ENCODE measurements at places on chromosomes 11 and 22.

- DNase-seq, result no peak
Measured at GRCh38 chr11:78417175-78417887, at the start of gene GAB2. Gene GAB2 (minus strand): TSS chr11:78417820. CDS start chr11:78417720, 100 bp downstream.

DNA sequence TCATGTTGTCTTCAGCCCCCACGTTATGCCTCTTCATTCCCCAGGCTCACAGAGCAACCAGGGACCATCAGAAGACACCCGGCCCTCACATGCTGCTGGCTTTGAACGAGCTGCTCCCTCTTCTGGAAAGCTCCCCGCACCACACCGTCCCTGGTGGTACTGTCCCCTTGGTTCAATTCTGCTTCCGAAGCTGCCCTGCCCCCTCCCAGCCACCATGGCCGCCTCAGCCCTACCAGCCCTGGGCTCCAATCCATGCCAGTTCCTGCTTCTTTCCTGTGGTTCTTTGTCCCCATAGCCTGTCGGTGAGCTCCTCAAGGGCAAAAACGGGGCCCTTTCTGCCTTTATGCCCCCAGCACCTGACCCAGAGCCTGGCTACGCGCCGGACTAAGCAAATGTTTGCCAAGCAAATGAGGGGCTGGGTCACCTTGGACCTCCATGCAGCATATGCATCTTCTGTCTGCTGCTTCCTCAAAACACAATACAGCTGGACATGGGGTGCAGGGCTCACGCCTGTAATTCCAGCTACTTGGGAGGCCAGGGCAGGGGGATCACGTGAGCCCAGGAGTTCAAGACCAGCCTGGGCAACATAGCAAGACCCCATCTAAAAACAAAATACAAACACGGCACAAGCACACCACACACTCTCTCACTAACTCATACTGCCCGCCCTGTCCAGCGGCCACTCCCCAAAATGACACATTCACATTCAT, 21.3 kb downstream of the TNKS1BP1 start:
- DNase-seq, result no peak

DNA sequence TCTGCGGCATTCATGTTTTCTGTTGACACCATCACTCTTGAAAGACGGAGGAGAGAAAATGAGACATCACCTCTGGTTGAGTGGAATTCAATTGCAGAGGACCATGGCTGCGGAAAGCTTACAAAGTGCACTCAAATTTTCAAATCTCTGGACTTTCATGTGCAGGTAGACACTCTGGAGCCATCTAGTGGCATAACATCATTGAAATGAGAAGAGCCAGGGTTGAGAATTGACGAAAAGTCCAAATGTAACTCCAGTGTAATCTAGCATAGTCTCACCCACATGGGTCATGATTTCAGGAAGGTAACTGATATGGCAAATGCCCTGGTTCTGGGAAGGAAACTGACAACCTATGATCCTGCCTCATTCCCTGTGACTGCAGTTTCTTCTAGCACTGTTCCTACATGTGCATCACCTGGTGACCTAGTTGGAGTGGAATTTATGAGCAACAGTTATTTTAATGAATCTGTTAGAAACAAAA, 687.8 kb downstream of the KCNA4 start:
- DNase-seq, result no peak

- DNase-seq, result no peak
Measured at GRCh38 chr11:64400102-64400501, 41.1 kb downstream of the RPS6KA4 start.

GRCh38 chr11:84061726-84062125, 775.6 kb upstream of the CCDC90B start:
- no peak for DNase-seq

- no peak for DNase-seq
Measured at GRCh38 chr11:128365044-128365443, 222.3 kb downstream of the ETS1 start.

DNA sequence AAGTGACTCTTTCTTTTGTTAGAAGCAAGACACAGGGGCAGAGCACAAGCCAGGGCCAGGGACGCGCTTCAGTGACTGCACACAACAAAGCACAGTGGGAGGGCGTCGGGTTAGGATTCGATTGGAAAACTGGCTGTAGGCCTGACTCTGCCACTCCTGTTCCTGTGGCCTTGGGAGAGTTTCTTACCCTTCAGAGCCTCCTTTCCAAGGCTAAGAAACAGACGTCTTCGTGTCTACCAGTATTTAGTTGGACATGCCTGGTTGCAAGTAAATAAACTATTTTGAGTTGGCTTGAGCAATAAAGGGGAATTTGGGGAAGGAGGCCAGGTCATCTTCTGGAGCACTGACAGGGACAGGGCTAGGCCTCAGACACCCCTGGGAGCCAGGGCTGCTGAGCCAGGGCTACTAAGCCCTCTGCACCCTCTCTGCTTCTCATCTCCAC, 549.1 kb downstream of the INSC start:
- no peak for DNase-seq

GRCh38 chr22:16958475-16958874, 49.5 kb downstream of the GAB4 start:
- DNase-seq, result no peak

DNA sequence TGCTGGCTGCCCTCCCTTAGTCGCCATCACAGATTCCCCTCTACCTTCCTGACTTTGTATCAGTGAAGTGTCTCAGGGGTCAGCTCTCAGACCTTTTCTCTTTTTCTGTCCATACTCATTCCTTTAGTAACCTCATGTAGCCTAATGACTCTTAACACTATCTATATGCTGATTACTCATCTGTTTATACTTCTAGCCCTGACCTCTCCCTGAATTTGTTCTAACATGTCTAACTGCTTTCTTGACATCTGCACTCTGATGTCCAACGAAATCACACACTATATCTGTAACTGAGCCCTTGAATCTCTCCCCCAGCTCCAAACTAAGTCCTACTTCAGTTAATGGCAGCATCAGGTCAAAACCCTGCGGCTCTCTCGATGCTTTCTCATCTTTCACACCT, 135.8 kb upstream of the TIMP3 start:
- no peak for DNase-seq

- no peak for DNase-seq
Measured at GRCh38 chr11:63813563-63814382, 517 bp downstream of the SPINDOC start.

DNA sequence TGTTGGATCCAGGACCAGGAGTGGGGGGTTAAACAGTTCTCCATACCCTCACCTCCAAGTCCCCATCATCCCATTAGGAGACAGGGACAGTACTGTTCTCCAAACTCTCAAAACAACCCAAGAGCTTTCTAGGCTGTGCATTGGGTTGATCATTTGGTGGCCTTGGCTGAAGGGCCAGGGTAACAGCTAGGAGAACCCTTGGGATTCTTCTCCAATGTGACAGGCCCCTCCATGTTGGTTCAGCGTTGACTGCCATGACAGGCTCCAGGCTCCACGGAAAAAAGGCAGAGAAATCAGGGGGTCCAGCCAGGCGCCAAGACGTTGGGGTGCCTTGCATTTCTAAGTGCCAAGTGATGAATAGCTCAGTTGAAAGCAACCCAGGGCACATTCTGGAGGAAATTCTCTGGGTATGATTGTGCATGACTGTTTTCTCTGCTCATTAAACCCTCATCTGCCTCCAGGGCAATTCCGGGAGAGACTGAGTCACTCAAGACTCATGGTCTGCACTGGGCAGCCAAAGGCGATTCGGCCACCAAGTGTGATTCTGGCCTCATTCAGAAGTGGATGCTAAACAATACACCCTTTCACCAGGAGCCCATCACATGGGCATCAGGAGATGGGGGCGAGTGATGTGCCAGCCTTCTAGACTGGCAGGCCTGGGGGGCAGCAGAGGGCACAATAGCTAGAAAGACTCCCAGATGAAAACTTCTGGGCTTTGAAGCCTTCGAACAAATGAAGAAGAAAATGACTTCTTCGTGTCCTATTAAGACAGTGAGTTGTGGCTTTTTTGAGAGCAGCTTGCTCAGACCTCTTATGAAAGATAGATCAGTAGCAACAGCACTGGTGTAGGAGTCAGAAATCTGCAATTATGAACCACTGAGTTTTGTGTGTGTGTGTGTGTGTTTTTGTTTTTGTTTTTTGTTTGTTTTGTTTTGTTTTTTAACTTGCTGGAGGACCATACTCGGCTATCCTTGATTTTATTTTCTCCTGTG, 27.7 kb downstream of the CD44 start:
- no peak for DNase-seq

DNA sequence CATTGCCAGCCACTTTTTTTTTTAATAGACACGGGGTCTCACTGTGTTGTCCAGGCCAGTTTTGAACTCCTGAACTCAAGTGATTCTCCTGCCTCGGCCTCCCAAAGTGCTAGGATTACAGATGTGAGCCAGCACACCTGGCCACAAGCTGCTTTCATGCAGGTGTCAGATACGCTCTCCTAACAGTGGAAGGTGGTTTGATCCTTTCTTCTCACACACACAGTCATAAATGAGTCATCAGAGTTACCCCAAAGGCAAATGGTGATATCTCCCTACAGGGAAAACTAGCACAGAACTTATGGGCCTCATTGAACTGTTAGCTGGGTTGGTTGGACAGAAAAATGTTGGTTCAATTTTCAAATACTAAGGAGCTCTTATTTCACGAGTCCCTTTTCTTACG, 38.2 kb upstream of the UBASH3B start:
- no peak for DNase-seq

DNA sequence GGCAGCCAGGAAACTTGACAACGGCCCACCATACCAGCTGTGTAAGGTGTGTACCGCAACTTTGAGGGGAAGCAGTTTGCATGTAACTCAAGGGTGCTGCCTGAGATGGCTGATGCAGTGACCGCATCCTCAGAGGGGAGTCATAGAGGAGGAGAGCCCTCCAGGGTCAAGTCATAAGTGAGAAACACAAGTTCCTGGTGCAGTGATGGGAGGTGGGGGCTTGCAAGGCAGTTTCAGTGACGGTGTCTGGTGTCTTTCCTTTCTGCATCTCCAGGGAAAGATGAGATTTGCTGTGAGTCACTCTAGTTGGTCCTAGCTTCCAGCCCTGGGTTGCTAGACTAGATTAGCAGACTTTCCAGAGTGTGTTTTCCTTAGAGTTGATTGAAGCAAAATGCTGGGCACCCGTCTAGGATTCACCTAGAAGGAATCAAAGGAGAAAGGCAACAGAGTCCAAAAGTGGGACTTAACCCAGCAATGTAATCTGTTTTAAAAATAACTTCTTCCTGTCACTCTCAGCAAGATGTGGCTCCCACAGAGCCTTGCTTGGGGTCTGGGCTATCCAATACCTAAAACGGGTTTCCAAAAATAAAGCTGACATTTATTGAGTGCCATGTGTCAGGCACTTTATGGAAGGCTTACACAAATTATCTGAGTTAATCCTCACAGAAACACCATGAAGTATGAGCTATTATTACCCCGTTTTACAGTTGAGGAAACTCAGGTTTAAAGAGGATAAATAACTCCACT, 265.4 kb upstream of the PLET1 start:
- no peak for DNase-seq

- no peak for DNase-seq
Measured at GRCh38 chr11:133864756-133865155, 19.4 kb upstream of the SPATA19 start.

GRCh38 chr22:29949872-29950271, 66.9 kb downstream of the MTMR3 start:
- DNase-seq, result no peak

DNA sequence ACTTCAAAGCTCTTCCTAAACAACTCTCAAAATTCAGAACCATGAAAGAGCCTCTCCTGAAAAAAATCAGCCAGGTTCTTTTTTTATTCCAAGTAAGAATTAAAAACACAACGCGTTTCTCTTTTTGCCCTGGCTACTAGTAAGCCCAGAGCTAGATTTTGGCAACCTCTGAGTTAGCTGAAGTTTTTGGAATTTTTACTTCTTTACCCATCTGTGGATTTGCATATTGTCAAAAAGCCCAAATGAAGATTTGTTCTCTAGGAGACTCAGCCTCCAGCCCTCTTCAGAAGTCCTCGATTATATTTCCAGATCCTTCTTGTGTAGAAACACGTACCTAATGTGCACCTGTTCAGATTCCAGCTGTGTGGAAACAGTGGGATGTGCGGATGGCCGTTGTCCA, 517.9 kb downstream of the TBC1D22A start:
- DNase-seq, result no peak

- DNase-seq, result no peak
Measured at GRCh38 chr11:47445840-47446239, 3.1 kb downstream of the RAPSN start.

- no peak for DNase-seq
Measured at GRCh38 chr22:24417901-24418641, 9.3 kb upstream of the ADORA2A start.

GRCh38 chr11:35911013-35911412, 32.8 kb upstream of the LDLRAD3 start:
- DNase-seq, result no peak

- no peak for DNase-seq
Measured at GRCh38 chr11:10147195-10147594, 146.8 kb downstream of the SBF2 start.

DNA sequence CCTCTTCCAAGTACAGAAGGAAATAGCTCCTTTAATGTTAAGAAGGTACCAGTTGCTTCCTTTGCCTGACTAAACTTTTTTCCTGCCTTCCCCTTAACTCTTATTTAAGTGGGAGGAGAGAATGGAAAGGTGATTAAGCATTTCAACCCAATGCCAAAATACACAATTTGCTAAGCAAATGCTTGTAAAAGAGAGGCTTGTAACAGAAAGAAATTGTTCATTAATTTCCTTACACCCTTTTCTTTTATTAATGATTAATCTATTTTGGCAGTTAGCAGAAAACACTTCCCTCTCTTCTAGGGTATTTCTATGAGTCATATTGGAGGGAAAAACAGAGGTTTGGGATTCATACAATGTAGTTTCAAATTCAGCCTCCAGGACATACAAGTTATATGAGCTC, 427.6 kb upstream of the FAT3 start:
- DNase-seq, result no peak

- no peak for DNase-seq
Measured at GRCh38 chr11:405954-406795, 8.6 kb downstream of the SIGIRR start.

DNA sequence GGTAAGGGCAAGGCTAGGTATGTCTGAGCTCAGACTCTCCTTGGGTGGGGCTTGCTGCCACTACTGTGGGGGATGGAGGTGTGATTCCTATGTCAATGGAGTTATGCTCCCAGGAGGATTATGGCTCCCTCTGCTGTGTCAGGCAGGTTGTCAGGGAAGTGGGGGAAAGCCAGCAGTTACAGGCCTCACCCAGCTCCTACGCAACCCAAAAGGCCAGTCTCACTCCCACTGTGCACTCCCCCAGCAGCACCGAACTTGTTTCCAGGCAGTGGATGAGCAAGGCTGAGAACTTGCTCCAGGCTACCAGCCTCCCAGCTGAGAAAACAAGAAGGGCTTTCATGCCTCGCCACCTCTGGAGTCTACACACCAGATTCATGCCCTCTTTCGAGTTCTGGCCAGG, 18.2 kb downstream of the C11orf91 start:
- no peak for DNase-seq

GRCh38 chr11:113045146-113045545, 83.9 kb downstream of the NCAM1 start:
- DNase-seq, result no peak
